ENCODE measurements at places on chromosomes 1 and 21.

DNA sequence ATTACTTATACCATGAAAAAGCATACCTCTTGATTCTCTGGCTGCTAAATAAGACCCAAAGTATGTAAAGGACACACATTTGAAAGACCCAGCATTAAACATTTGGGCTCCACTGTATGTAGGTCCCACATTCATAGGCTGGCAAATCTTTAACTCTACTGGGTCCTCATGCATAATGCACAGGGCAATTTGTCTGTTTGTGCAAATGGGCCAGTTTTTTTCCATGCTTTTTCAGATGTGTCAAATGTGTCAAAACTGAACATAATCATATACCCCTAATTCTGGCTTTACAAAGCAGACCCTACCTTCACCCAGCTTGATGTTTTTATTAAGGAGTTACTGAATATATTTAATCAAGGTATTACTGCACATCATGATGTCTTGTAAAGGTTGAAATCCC is 63.7 kb downstream of the RERE start:
- no peak for DNase-seq

DNA sequence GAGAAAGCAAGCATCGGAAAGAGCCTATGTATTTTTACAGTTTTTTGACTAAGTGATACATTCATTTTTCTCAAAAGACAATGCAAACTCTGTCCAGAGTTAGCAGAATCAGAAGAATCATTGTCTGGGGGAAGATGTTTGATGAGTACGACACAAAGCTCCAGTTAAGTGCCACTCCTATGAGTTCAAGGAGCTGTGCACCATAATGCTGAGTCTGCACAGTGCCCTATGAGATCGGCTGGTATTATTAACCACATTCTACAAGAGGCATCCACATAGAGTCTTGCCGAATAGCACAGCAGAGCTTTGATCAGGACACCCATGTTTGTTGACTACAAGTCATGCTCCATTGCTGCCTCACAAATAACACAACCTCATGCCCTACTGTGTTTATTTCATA is 54.9 kb upstream of the RAP1GAP start:
- no peak for DNase-seq

DNA sequence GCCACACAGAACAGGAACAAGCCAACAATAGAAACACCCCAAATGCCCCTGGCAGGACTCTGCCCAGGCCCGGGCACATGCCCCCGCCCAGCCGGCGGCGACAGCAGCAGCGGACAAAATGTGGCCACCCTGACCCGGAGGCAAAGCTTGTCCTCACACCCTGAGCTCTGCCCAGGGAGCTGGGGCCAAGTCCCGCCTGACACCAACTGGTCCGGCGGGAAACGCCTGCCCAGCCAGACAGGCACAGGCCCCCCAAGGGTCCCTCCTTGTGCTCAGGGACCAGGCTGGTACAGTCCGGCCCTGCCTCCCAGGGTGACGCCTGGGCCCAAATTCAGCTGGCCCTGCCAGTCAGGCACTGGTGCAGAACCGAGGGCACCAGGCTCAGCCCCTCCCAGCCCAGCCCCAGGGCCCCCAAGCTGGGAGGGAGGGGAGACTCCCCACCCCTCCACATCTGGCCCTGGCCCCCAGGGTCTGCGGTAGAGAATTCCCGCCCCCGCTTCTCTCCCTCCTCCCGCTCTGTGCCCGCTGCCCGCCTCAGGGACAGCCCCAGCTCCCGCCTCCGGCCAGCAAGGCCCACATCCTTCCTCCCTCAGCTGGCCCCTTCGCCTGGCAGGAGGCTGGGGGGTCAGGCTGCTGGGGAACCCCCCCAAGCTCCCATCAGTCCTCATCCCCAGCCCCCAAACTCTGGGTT is 2.0 kb downstream of the AHDC1 start:
- DNase-seq = no peak

DNA sequence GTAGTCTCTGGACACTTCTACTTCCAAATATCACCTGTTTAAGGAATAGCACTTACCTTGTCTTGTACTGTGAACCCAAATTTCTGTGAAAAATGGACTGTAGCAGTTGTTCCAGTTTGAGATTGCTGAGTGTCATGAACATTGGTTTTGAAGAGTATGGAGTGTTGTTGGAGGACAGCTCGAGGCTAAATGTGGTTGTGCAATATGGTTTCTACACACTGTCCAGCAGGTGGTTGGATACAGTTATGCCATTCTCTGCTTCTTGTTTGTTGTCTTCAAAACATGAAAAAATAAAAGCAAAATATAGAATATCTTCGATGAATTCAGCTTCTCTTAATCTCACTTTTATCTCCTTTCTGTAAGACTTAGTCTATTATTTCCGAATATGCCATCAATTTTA is 67.1 kb downstream of the DDR2 start:
- no peak for DNase-seq

DNA sequence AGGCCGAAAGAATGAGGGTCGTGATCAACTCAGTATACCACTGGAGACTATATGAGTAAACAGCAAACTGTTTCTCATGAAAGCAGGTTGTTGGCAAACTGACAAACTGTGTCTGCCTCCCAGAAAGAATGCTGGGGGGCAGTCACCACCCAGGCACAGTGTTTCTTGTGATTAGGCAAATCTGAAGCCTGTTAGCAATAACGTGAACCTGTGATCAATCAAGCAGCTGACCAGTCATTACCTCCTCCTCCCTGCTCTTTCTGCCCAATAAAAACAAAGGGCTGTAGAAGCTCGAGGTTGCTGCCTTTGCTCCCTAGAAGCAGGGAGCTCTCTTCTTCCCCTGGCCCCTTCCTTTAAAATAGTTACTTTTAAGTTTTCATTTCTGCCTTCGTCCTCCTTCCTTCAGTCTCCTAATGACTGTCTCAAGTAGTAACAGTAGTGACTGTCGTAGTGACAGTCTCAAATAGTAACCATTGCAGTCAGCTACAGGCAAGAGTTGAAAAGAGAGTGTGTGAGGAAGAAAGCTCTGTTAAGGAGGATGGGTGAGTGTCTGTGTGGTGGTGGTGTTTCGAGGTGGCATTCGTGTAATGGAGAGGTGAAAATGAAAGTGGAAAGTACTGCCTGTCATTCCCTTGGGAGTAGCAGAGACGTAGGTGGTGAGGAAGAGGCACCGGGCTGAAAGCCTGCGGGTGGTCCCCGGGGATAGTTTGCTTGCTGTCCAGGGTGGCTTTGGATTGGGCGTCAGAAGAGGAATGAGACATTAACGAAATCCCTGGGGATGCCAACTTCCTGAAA is 14.5 kb downstream of the HHAT start:
- no peak for DNase-seq

- no peak for DNase-seq
These were observed 171.4 kb downstream of the KIF26B start for GRCh38 chr1:245325922-245326795.

GRCh38 chr1:228903434-228904071 is 168.3 kb downstream of the RHOU start:
- DNase-seq = no peak

DNA sequence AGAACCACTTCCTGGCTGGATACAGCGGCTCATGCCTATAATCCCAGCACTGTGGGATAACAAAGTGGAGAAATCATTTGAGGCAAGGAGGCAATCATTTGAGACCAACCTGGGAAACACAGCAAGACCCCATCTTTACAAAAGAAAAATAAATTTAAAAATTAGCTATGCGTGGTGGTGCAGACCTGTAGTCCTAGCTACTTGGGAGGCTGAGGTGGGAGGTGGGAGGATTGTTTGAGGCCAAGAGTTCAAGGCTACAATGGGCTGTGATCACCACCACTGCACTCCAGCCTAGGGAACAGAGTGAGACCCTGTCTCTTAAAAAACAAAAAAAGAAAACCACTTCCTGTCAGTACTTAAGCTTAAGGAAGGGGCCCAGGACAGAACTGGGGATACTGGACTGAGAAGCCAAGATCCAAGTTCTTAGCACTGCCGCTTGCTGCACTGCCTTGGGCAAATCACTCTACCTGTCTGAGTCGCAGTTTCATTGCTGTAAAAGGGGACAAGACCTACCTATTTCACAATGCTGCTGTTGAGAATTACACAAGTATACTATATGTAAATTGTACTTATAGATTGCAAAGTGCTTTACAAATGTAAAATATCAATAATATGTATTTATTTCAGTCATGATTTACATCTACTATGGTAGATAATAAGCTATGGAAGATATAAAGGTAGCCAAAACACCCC is 154.9 kb downstream of the RERE start:
- DNase-seq = no peak

- peak; percentile 13 for DNase-seq
These were observed 41.7 kb downstream of the SEC16B start for GRCh38 chr1:177928194-177928593.

DNA sequence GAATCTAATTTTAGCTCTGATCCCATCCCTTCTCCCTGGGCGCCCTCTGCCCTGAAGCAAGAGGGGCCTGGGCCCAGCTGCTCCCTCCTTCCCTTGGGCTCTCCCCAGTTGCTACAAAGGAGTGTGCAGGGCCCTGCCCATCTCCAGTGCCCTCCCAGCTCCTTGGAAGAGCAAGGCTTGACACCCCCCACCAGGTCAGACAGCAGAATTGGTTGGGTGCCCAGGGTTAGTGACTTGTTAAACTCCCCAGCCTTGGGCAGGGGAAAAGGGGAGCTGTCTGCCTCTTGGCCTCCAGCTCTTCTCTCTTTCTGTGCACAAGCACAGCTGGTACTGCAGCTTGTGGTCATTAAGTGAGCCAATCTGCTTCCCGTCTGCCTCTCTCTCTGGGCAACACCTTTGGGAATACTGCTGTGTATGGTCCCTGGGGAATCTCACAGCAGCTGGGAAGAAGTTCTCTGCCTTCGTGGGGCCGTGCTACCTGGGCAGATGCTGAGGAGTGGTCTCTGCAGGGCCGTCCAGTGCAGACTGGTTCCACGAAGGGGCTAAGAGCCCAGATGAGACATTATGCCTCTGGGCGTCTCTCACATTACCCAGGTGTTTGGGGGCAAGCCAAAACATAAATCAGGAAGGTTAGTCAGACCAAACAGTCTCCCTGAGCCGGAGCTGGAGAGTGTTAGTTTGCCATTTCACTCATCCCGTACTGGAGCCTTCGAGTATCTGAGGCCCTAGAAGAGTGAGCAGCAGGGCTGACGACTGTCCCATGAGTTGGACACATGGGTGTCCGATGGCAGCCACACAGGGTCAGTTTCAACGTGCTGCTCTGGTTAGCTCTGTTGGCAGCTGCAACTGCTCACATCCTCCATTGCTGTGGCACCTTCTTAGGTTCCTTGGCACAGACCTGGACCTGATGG is 37.3 kb downstream of the TMEM53 start:
- DNase-seq = no peak

- no peak for DNase-seq
These were observed 11.8 kb downstream of the RRP1 start for GRCh38 chr21:43801006-43801783.

DNA sequence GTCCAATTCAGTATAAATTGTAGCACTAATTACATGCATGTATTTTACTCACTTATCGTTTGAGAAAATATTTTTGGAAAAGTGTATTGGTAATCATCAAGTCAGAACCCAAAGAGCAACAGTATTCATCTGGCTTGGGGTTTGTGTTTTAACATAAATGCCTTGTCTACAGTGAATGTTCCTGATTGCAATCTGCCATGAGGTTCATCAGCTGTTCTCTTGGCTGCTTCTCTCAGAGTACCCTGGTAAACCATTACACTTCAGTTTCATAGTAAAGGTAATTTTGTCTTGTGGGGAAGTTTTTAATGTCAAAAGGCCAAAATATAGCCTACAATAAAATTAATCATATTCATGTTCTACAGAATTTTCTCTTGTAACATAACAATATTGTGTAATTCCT is 150.3 kb downstream of the IFI44 start:
- no peak for DNase-seq

DNA sequence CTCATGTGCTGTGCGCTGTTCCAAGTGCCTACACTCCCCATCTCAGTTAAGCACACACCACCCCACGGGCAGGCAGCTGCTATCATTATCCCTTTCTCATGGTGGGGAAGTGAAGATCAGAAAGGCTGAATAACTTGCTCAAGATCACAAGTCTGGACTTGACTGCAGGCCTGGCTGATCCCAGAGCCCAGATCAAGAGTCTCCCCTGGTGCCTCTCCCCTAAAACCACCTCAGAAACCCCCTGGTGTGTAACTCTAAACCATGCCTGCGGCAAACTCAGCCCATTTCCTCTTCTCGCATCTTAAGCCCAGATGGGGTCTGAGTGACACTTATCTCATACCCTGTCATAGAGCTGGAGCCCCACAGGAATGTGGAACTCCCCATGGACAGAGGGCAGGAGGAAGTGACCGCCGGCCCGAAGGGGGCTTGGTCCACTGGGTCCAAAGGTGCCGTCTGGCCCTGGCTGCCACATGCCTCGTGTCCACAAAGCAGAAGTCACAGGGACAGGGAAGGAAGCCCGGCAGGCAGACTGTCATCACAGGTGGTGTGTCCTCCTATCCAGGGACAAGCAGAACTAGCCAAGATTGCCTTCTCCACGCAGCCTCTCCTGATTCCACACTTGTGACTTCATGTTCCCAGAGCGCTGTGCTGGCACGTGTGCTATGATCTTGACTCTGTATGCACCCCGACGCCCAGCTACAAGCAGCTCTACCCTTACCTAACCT is 92.1 kb downstream of the SYF2 start:
- DNase-seq = no peak

DNA sequence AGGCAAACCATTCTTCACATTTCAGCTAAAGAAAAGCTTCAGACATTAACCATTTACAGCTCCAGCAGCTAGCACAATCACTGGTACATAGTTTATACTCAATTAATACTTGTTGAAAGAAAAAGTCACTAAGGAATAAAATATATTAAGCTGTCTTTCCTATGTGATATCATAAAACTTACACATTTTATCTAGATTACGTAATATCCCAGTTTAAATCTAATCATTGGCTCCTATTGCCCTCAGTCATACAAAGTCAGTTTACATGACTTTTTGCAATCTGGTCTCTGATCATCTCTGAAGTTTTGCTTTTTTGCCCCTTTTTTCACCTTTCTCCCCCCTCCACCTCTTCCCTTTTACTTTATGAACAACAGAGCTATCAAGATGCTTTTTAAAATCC is 8.5 kb upstream of the PRRC2C start:
- no peak for DNase-seq

GRCh38 chr1:227330279-227331076 is 12.2 kb upstream of the CDC42BPA start:
- DNase-seq = peak; percentile 20

- DNase-seq = no peak
These were observed 76.4 kb upstream of the PRMT6 start for GRCh38 chr1:106980121-106980520.

DNA sequence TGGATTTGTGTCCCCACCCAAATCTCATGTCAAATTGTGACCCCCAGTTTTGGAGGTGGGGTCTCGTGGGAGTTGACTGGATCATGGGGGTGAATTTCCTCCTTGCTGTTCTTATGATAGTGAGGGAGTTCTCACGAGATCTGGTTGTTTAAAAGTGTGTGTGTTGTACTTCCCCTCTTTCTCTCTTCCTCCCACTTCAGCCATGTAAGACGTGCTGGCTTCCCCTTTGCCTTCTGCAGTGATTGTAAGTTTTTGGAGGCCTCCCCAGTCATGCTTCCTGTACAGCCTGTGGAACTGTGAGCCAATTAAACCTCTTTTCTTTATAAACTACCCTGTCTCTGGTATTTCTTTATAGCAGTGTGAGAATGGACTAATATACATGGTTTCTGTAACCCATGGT is 64.6 kb downstream of the RHOU start:
- DNase-seq = no peak
